ENCODE measurements at places on chromosomes 16 and 17.

- no peak for DNase-seq
Measured at GRCh38 chr16:23410176-23410575, 42.8 kb downstream of the COG7 start.

GRCh38 chr17:55420776-55421178 lies 858 bp downstream of the MMD start:
- DNase-seq = peak; percentile 16

- no peak for DNase-seq
Measured at GRCh38 chr16:30846649-30847402, 47.1 kb downstream of the BCL7C start.

DNA sequence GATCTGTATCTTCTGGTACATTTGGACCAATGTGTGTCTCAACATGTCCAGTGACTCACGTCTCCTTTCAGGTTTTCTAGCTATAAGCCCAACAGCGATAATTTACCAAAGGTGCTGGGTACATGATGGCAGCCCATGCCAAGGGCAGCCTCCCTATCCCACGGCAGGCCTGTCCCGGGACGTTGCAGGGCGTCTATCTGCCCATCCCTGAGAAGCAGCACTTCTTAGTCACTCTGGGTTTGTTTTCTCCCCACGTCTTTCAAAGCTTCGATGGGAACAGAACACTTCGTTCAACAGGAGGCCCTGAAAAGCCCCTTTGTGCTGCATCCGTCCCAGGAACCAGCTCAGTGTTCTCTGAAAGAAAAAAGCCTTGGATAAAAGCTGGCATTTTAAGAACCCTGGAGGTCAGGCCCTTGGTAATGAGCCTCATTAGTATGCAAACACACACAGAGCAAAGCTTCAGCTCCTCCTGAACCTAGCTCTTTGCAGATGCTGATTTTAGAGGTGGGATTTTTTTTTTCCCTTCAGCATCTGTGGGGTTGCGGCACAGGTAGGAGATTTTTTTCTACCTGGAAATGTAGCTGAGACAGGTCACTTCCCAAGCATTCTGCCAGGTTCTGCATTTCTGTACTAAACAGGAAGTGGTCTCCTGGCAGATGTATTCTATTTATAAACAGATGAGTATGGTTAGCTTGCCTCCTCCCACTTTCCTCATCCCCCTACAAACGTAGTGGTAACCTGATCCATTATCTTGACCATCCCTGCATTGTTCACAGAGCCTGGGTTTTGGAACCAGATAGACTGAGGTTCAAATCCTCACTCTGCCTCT lies 17.5 kb upstream of the MT4 start:
- no peak for DNase-seq

- no peak for DNase-seq
Measured at GRCh38 chr17:18257982-18258355, 569 bp downstream of the FLII start.

- DNase-seq = no peak
Measured at GRCh38 chr16:21116148-21116693, 34.4 kb downstream of the DNAH3 start.

DNA sequence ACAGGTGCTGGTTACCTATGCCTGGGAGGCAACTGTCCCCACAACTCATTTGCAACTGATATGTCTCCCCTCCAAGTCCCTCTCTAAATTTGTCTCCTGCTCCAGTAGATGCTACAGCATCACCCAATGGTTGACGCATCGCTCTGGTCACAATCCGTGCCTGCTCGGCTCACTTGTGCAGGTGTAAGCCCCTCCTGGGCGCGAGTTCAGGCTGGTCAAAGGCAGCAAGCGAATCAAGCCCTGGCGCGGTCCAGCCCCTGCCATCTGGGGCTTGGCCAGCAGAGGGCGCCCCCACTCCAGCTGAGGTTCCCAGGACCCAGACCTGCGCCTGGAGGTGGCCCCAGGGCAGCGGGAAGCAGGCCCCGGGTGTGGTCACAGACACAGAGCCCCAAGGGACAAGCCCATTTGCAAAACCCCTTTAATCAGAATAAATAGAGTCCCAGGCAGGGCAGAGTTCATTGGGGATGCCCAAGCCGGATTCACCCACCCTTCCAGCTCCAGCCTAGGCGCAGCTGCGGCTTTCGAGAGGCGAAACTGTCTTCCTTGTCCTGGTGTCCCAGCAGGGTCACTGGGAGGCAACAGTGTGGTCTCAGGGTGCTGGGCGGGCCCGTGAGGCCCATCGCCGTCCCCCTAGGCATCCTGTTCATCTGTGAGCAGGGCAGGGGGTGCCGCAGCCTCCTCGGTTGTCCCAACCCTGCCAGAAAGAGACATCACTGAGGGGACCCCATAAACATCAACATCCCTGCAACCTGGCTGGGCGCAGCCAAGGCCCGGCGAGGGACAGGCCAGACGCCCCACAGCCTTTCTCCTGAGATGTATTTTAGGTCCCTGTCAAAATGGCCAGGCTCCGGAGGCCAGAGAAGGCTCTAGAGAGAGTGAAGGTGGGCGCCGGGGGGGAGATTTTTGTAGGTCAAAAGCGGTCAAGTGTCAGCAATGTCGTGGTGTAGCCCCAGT lies 15.8 kb downstream of the TMC6 start:
- peak; percentile 63 for DNase-seq

- DNase-seq = peak; percentile 11
Measured at GRCh38 chr16:2428051-2428783, 1.0 kb upstream of the CCNF start.

DNA sequence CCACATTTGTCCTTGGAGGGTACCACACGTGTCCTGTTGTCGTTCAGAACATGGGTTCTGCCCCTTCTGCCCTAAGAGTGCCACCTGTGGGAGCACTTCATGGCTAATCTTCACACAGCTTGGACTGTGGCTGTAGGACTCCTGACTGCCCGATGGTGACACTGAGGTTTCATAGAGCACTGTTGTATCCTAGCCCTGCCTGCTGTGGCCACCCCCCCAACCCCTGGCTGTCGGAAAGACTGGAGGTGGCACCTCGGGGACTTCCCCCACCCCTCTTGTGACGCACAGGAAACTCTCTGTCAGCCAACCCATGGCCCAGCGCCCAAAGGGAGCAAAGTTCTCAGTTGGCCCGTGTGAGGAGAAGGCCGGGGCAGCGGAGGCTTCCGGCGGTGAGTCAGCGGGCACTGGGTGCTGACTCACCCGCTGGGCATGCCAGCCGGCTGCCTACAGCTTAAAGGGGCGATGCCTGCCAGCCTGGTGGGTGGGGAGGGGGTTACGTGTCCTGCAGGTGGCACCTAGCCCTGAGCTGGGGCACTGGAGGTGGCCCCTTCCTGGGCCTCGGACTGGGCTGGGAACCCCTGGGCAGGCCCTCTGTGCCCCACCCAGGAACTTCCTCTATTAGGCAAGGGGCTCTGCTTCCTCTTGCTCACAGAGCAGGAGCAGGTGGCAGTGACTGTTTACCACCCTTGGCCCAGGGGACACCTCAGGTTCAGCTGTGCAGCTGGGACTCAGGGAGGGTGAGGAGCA lies 3.4 kb downstream of the MAP2K3 start:
- peak; percentile 97 for DNase-seq

DNA sequence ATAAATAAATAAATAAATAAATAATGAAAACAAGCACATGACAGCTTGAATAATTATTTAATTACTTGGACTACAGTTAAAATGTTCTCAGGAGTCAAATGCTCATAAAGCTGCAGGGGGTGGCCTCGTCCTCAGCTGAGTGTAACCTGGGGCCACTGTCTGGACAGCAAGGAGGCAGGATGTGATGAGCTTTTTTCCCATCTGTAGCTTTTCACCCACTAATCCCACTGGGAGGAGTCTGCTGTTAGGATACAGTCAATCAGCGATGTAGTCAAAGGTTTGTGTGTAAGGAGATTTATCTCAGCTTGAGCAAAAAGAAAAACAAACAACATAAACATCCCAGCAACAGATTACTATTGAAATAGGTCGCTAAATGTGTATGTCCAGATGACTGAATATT lies 22.5 kb downstream of the ZCCHC14 start:
- DNase-seq = no peak

DNA sequence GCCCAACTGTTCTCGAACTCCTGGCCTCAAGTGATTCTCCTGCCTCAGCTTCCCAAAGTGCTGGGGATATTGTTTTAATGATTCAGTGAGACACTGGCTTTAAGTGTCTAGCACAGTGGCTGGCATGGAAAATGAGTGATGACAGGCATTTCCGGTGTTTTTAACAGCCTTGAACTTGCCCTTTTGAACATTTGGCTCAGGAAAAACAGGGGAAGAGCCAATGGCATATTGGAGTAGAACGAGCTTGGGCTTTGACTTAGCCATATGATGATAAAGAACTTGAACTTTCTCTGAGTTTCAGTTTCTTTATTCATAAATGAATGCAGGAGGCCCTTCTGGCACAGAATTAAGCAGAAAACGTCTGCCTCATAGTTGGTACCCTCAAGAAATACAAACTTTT lies 145.0 kb upstream of the HS3ST4 start:
- no peak for DNase-seq

DNA sequence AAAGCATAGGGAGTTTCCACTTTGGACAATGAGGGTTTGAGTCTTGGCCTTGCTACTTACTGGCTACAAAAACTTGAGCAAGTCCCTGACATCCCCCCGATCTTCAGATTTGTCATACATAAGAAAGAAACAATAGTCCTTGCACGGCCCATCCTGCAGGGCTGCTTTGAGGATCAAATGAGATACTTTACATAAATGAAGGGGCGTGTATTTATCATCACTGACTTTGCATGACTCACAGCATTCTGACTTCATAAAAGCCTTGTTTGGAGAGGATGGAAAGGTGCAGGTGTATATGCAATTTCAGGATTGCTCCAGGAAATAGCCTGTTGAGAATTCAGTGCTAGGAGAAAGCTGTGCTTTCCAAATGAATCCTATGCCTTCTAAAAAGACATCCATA lies 465.0 kb upstream of the MAF start:
- no peak for DNase-seq

GRCh38 chr16:46650254-46650623 lies 29.1 kb upstream of the SHCBP1 start:
- DNase-seq = no peak

GRCh38 chr17:76149214-76149613 lies 8.2 kb upstream of the FOXJ1 start:
- no peak for DNase-seq

- no peak for DNase-seq
Measured at GRCh38 chr17:10633738-10634379, 23.2 kb downstream of the MYH3 start.

- no peak for DNase-seq
Measured at GRCh38 chr16:27828671-27829070, 234.8 kb downstream of the GSG1L start.

DNA sequence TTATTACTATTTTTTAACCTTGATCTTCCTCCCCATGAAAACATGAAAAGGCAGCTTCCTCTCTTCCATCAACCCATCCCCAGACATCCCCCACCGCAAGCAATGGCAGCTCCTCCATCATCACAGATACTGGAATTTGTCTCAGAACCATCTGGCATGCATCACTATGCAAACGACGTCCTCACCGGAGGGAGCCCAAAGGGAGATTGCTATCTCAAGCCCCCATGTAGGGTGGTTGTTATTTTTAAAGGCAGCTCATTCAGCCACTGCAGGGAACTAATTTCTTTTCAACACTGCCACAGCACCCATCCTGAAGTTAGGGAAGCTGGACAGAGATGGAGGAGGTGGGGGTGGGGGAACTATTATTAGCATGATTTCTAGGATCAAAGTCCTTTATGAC lies 222.5 kb downstream of the FOXL1 start:
- DNase-seq = no peak

- DNase-seq = no peak
Measured at GRCh38 chr16:16120382-16121184, 102.7 kb downstream of the ABCC6 start.

DNA sequence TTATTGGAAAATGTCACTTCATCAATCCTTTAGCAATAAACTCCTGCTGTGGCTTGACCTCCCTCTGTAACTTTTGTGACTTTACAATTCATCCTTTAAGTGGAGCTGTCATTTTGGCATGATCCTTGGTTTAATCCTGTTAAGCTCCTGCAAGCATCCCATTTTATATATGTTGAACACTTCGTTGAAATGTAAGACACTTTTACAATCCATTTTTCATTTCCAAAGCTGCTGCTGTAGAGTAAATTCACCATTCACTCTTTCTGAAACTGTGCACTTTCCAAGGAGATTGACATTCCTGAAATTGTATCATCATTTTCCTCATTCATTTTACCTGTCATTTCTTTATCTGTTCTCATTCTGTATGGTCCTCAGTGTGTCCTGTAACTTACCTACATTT lies 1003.2 kb upstream of the GOT2 start:
- DNase-seq = no peak

DNA sequence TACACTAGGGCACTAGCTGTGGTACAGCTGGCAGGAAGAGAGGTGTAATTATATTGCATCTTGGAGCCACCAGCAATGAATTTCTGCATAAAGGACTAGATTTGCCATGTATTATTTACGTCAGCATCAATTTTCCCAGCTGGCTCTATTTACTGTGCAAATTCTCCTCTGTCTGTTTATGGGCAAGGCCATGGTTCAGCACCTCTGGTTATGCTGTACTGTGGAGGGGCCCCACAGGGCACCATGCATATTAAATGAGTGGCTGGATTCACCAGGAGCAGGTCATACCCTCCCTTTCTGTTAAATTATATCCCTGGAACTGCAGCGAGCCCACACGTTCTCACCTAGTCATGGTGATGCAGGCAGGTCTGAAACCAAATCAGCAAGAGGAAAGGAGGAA lies 19.8 kb downstream of the RAD51D start:
- no peak for DNase-seq

GRCh38 chr17:76519048-76519966 lies 18.1 kb upstream of the RHBDF2 start:
- no peak for DNase-seq

- DNase-seq = no peak
Measured at GRCh38 chr17:72591289-72592241, 470.7 kb downstream of the SOX9 start.

- no peak for DNase-seq
Measured at GRCh38 chr16:5069854-5070253, 1.8 kb upstream of the ALG1 start.

GRCh38 chr16:50522324-50522723 lies 25.9 kb upstream of the NKD1 start:
- DNase-seq = no peak

DNA sequence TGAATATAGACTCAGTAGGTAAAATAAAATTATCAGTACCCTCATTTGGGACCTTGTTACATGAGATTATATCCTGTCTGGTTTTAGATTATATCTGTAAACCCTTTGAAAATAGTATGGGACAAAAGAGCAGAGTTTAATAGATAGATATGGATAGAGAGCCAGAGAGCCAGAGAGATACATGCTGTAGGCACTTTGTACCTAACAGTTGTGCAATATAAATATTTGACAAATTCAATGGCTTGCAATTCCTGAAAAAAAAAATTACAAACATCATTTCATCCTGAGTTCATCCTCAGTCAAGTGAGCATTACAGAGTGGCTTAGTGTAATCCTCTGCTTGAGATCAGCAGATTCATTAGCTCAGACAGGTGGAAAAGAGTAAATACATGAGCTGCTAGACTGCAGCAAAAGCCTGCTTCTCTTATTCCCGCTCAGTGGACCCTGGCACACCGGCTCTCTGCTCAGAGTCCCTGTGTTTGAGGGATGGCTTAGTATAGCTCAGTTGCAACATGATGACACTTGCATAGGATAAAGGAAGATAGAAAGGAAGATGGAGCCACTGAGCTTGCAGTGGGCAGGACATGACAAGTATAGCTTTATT lies 931.6 kb upstream of the GOT2 start:
- no peak for DNase-seq

Data from activated CD4-positive, alpha-beta T cell treated with anti-CD3 and anti-CD28 coated beads for 1 hour (primary cell).